ENCODE measurements at places on chromosomes 3 and 15.

DNA sequence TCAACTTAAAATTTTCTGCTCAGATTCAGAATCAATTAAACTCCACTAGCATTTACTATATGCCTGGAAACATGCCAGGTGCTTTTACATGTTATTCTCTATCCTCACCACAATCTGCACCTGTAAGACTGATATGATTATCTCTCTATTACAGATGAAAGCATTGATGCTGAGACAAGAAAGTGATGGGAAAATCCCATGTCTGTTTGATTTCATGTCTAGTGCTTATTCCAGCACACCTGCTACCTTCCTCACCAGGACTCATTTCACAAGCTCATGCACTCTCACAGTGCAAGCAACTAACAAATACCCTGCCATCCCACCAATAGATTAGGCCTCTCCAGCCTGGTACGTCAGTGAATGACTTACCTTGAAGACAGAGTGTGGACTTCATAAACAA lies 25.0 kb upstream of the BCL6 start:
- DNase-seq: no peak

GRCh38 chr3:70919661-70920060 lies 607.2 kb upstream of the MDFIC2 start:
- DNase-seq: no peak

DNA sequence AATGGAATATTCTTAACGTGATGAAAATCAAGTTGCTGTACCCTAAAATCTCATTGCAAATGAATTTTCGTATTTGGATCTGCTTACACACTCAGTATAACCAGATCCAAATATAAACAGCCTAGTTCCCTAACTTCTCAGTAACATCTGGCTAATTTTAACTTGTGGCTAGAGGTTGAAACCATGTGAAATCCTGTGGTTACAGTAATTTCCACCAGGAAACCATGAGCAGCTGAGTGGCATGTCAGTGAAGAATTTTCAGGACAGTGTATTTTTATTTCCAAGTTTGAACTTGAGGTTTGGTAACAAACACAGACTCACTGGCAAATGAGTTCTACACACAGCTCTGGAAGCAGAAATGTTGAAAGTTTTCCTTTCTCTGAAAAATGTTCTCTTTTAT lies 754.1 kb downstream of the NR2F2 start:
- peak; percentile 36 for DNase-seq

GRCh38 chr3:120558771-120559241 lies 37.3 kb upstream of the NDUFB4 start:
- peak; percentile 97 for DNase-seq

DNA sequence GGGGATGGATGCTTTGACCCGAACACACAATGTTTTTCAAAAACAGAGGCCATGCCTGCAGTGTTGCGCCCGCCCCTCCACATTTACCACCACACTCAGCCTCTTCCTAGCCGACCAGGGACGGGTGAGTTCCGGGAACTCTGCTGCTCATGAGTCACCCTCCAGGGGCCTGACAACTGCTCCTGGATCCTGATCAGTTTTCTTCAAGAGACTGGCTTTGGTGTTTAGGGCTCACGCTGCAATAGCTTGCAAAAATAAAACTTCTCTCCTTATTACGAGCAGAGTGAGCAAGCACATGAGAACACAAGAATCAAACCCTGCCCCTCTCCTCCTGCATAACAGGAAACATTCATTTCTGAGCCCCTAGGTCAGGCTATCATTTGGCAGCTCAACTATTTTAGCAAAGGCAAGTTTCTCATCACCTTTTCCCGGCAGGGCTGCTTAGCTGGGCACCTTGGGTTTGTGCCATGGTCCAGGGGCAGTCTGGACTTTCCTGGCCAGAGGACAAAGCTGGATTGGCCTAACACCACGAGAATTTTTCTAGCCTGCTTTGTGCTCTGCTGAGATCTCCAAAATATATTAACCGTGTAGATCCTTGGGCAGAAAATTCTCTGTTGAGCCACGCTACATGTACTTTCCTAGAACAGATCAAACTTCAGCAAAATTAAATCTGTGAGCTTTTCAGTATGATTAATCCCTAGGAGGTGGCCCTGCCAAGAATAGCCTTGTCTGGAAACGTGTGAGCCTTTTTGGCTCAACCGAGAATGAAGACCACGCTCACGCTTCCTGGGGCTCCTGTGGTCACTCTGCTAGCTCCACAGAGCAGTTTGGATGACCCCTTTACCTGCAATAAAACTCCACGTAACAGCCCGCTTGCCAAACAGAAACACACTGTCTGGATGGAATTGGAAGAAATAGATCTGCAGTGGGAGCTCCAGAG lies 52.7 kb upstream of the SPATA12 start:
- DNase-seq: peak; percentile 33

DNA sequence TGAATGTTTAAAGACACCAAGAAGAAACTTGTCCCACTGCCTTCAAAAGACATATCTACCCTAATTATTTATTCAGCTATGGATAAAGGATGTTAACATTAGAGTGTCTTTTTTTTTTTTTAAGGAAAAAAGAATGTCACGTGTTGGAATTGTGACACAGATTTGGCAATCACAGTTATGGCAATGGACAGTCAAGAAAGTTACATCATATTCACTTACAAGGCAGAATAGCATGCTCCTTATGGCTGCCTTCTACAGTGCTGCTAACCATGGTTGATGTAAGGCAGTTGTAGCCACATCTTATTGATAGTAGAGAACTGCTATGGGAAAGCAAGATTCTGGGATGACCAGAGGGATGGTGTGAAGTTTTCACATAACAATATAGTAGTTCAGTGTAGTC lies 128.8 kb upstream of the ZBTB20 start:
- no peak for DNase-seq

- DNase-seq: no peak
These were observed 26.4 kb upstream of the DCLK3 start for GRCh38 chr3:36790765-36791164.

All from eye (tissue), 1 donor.